ENCODE measurements at places on chromosomes 5 and 9.

GRCh38 chr5:1325870-1326531 is 18.9 kb downstream of the CLPTM1L start:
- DNase-seq, result no peak

- no peak for DNase-seq
Observed at GRCh38 chr9:134440636-134441226, 114.5 kb downstream of the RXRA start.

DNA sequence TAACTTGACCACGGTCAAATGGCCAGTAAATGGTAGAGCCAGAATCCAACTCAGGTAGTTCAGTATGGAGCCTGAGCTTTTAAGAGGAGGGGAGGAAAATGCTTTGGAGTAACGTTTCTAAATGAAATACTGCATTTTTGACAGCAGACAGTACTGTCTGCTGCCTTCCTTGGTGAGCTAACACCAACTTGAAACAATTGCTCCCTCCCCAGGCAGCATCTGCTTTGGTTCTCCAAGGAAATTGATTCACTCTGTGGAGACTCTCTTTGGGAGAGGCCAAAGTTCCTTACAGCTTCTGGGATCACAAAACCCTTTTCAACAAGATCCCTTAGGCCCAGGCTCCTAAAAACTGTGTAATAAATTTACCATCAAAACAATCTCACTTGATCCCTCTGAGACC is 75.2 kb upstream of the SSBP2 start:
- no peak for DNase-seq

- no peak for DNase-seq
Observed at GRCh38 chr5:76670508-76670907, 45.4 kb upstream of the F2R start.

DNA sequence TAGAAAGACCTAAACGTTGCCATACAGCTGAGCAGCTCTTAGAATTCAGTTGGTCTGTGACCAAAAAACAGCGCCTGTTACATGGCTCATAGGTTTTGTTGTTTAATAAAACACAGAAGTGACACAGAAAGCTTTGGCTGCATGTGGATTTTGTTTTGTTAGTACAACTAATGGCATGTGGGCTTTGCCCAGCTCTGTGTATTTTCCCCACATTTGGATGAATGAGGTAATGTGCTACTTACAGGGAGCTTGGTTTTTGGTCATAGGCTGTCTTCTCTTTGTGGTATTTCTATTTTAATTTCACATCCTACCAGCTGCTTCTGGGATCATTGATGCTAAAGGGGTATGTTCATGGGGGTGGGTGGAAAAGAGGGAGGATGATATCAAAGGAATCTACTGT is 37.0 kb upstream of the POU4F3 start:
- DNase-seq, result no peak

All from NT2/D1 (cell line).